ENCODE measurements at places on chromosomes 13 and 19.

GRCh38 chr13:40047322-40047771 is 391.9 kb downstream of the COG6 start:
- DNase-seq, result no peak

DNA sequence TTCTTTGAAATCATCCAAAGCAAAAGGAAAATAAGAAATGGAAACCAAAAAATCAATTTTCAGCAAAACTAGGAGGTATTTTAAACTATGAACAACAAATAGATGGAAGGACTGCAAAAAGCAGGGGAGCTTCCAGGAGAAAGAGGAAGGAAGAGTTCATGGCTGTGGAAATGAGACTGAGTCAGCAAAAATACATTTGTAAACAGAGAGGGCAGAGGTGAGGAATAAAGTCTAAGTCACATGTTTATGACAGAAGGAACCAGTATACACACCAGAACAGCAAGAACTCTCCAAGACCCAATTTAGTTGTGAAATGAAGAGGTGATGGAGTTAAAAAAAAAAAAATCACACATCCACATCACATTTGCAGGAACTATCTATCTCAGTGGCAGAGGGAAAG is 69.6 kb downstream of the RNASEH2B start:
- DNase-seq, result no peak

DNA sequence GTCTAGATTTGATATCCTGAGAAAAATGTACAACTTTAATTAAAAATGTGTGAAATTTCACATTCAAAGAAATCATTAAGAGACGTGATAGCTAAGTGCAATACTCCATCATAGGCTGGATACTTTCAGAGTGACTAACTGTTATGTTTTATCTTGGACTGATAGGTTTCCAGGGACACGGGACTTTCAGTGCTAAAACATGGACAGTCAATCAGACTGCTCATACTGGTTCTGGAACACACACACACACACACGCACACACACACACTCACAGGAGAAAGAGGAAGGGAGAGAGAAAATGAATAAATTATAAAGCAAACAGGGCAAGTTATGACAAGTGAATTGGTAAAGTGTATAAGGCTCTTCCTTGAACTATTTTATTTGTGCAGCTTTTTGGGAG is 955.9 kb downstream of the SLITRK5 start:
- no peak for DNase-seq

DNA sequence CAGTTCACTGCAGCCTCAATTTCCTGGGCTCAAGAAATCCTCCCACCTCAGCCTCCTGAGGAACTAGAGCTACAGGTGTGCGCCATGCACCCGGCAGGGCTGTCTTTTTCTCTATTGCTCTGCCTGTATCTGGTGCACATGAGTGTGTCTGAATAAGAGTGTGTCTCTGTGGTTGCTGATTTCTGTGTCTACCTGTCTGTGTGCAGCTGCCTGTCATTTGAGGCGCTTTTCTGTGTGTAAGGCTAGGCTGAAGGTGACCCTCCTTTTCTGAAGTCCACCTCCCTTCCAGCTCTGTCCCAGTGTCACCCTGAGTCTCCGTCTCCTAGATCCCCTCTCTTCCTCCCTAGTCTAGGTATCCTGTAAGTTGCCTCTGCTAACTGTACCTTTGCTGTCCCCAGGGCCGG is 1.5 kb upstream of the PRR12 start:
- peak; percentile 28 for DNase-seq

DNA sequence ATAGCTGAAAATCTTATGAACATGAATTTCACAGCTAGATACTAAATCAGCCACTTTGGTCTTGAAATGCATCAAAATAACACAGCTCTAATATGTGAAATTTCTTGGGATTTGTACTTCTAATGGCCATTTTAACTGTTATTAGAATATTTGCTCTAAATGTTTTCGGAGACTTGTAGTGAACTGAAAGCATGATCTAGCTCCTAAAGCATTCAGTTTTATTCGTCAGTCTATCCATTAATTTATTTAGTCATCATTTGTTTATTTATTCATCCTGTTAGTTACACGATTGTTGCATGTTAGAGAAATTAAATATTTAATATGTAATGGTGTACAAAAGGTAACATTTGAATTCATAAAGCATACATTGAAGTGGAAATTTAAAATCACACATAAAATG is 1132.7 kb downstream of the SLITRK1 start:
- DNase-seq, result no peak

DNA sequence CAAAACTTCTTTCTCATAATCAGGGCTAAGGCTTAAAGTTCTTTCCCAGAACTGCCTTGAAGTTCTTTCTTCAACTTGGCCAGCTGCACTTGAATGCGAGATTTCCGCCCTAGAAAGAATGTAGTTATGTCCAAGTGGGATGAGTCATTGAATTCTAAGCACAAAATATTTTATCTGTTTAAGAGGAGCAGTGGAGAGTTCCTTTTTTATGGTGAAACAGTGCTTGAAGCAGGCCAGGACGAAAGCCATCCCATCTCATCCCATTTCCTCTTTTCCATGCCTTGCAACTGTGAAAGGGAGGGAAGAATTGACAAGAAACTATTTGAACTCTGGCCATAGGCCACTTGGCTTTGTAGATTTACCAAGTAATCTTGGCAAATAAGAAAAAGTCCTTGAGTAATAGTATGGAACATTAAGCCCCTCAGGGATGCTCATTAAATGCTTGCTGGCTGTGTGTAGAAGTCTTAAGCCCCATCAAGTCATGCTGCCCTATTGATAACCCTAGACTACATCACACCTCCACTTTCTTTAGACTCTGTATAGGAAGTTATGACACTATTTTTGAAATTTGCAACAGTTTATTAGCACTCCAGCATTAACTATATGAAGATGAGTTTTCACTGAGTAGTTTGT is 174.5 kb downstream of the KCTD12 start:
- peak; percentile 50 for DNase-seq

- DNase-seq, result peak; percentile 28
These were observed 6.7 kb downstream of the CXCL17 start for GRCh38 chr19:42436006-42436405.

DNA sequence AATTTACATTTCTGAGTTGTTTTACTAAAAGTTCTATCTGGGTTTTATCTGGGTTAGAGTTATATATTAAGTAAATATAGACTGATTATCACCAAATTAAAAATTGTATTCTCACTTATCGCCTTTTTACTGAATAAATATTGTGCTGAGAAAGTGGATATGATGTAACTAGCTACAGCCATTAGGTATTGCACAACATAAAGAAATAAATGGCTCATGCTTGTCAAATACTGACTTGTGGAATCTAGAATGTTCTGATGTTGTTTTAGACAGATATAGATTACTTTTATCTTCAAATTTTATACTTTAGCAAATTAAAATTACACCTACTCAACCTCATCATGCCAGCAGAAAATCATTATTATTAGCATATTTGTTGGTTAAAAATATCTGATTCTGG is 1277.1 kb upstream of the MIR17HG start:
- no peak for DNase-seq

GRCh38 chr19:35399948-35400772 is 29.3 kb downstream of the GPR42 start:
- DNase-seq, result no peak

GRCh38 chr19:46147166-46147740 is 785 bp upstream of the IGFL2 start:
- no peak for DNase-seq

DNA sequence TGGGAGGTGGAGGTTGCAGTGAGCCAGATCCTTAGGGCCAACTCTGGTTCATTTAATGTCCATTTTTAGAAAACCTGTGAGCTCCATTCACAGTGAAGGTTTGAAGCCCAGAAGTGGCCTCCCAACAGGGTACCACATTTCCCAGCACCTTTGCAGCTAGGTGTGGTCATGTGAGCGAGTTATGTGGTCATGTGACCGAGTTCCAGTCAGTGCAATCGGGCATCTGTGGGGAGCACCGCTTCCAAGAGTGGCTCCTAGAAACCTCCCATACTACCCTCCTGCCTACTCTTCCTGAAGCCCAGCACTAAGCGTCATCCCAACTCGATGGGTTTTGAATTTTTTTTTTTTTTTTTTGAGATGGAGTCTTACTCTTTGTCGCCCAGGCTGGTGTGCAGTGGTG is 663 bp upstream of the PLA2G4C start:
- no peak for DNase-seq

DNA sequence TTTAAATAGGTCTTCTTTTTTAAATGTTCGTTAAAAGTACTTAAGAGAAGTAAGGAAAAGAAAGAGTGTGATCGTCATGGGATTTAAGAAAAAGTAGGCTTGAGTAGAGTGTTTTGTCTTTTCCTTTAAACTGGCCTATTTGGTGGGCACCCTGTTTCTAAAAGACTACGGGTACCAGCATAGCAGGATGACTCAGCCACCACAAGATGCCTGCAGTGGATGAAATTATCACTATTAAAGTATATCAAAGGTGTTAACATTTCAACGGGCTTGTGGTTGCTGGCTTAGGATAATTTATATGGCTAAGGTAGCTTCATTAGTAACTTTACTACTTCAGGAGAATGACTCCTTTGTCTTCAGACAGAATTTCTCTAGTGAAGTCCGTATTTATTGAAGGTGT is 112.6 kb downstream of the STARD13 start:
- no peak for DNase-seq

- DNase-seq, result no peak
These were observed 2.2 kb downstream of the KCNC3 start for GRCh38 chr19:50327013-50327412.

DNA sequence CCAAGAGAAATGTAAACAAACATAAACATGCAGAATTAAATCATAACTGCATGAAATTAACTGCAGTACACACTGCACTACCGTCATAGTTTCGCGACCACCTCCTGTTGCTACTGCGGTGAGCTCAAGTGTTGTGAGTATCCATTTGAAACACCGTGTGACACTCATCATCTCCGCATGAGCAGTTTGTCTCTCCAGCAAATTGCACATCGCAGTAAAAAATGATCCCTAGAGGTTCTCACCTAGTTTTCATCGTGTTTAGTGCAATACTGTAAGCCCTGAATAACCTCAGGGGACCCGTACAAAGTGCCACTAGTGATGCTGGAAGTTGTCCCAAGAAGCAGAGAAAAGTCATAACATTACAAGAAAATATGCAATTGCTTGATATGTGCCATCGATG is 147.7 kb downstream of the DPF1 start:
- no peak for DNase-seq

GRCh38 chr19:5536337-5536894 is 31.3 kb downstream of the TINCR start:
- DNase-seq, result peak; percentile 93

DNA sequence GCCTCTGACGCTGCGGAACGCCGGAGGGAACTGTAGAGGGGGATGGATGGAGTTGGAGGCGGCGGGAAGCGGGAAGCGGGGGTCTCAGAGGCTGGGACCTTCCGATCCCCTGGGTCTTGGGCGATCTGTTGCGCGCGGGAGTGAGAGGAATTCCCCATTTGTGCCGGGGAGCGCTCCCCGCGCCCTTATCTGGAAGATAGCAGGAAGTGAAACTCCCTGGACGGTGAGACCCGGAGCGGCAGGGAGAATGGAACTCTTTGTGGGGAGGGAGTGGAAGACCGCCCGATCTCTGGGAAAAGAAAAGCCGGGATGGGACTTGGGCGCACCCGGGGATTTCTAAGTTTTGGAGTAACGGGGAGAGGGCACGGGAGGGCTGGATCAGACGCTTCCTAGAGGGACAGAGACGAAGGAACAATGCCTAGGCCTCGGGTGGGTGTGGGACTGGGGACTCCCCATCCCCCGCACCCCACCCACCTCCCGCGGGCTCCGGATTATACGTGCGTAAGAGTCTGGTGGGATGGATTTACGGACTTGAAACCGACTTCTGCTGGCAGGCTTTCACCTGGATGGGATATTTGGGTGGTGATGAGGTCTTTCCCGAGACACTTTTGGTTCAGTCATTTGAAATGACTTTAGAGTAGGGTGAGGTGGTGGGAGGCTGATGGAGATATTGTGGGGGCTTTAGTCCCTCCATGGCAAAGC is 495 bp downstream of the LSR start:
- DNase-seq, result no peak

DNA sequence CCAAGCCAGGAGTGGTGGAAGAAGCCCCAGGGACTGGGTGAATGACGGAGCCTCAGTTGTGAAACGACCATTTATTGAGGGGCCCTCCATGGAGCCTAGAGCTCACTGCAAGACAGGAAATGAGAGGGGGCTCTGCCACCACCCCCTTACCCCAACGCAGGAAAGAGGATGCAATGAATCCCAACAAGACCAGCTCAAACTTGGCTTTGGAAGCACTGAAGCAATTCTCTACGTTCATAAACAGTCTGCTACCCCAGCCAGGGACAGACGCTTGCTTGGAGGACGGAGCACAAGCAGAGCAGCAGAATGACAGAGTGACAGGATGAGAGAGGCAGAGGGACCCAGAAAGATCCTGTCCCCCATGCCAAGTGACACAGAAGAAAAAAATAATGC is 1.0 kb downstream of the PRKACA start:
- DNase-seq, result no peak

- DNase-seq, result peak; percentile 57
These were observed 7.6 kb downstream of the CAPN12 start for GRCh38 chr19:38736413-38737280.

GRCh38 chr13:48979892-48980291 is 4.2 kb downstream of the FNDC3A start:
- no peak for DNase-seq

- no peak for DNase-seq
These were observed 15.9 kb upstream of the ATF5 start for GRCh38 chr19:49912965-49913685.

GRCh38 chr13:87274209-87274819 is 396.9 kb upstream of the SLITRK5 start:
- no peak for DNase-seq

GRCh38 chr19:39890755-39891551 is 43.5 kb downstream of the FCGBP start:
- DNase-seq, result no peak

- DNase-seq, result peak; percentile 53
These were observed at the start of gene ZNF730 for GRCh38 chr19:23116802-23117571. ZNF730 (plus strand) TSS chr19:23117025; CDS start chr19:23117174, 149 bp downstream.

GRCh38 chr19:43638995-43639518 is 593 bp downstream of the CADM4 start:
- DNase-seq, result no peak

- peak; percentile 81 for DNase-seq
These were observed at the start of gene SEMA6B for GRCh38 chr19:4559569-4559968. SEMA6B (minus strand) TSS chr19:4559684; CDS start chr19:4558457, 1,227 bp downstream.

GRCh38 chr13:91567485-91568207 is 169.2 kb downstream of the GPC5 start:
- DNase-seq, result no peak

DNA sequence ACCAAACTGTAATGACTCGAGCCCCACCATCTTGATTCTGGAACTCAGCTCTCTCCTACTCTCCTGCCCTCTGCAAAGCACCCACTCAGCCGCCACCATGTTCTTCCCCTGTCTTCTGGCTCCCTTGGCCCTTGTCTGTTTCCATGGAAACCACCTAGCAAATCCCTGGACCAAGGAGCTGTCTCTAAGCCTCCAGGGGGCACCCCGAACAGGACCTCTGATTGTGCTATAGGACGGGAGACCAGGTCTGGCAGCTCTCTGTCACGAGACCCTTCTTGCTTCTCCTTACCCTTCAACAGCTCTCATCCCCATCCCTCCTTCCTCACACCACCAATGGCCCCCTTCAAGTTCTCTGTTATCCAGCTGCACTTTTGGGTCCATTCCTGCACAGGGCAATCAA is 277.7 kb upstream of the ZNF507 start:
- no peak for DNase-seq
